Lower leg skin (tissue), 4 donors: ENCODE measurements at places on chromosomes 6 and 20. TPM values are rescaled to one million over a fixed set of nuclear protein-coding genes. Genes with fewer than 3 reads are reported as not detected.

DNA sequence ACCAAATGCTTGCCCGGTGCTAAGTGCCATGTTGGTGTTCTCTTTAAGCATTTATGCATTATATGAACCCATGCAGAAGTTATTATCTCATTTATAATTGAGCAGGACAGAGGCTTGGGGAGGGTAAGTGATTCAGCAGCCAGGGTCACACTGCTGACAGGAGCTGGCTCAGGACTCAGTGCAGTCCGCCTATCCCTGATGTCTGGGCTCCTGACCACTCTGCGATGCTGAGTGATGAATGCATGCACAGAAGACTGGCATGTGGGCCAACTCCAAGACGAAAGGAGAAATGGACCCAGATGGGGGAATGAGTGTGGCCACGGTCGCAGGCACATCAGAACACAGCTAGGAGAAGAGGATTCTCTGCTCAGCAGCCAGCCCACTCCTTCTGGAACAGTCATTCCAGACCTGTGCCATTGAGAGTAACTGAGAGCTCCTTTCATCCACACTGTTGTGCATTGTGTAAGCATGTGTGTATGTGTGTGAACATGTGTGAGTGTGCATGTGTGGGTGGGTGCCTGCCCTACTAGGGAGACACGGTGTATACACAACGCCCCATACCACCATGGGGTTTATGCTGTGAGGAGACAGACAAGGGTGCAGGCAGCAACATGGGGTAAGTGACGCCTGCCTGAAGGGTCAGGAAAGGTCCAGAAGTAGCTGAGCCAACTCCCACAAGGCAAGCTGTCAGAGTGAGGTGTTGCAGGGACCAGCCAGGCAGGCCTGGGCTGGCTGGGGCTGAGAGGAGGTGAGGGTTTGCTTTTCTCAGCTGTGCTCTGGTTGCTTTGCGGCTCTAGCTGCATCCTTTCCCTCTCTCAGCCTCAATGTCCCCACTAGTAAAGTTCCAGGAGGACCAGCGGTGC is 97.8 kb upstream of the PMEPA1 start:
- DNase-seq, result no peak

DNA sequence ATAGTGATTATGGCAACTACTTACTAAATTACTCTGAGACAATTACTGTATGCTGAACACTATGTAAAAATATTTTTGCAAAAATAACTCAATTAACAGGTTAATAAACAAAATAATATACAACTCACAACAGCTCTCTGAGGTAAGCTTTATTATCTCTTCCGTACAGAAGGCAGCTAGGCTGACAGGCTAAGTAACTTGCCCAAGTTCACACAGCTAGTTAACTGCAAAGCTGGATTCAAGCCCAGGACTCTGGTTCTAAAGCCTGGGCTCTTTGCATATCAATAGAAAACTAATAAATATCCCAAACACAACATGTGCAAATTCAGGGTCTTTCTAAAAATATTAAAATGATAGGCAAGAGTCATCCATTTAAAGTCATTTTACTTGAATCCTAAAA is 169.5 kb upstream of the BEND3 start:
- DNase-seq, result no peak

GRCh38 chr6:149844480-149844879 is 19.7 kb downstream of the LRP11 start:
- no peak for DNase-seq

GRCh38 chr6:106309766-106310373 is 15.7 kb downstream of the ATG5 start:
- DNase-seq, result no peak

DNA sequence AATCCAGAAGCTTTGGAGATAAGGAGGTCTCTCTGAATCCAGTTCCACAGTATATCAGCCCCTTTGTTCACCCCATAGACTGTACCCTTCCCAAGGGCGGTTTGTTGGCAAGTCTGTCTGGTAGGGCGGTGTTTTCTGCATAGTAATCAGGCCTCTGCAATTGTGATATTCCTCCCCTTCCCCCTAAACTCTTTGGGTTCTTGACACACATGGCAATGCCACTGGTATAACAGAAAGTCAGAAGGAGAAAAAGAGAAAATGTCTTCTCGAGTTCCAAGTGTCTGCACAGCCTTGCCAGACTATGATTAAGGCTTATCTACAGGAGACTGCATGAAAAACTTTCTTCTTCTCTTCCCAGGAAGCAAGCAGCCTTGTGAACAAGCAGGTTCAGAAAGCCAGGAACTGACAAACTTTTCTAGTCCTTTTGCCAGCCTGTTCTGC is 45.6 kb downstream of the FOXO3 start:
- DNase-seq, result no peak

CDH4 gene
- 4.0 TPM for total RNA-seq

C6orf132 gene
- total RNA-seq, result 106 TPM

BTBD3 gene
- total RNA-seq, result 36.0 TPM
